GM12891 (cell line): ENCODE measurements at places on chromosomes 5 and 9.
A peak's percentile ranks its signal among the peaks of the same experiment; 100 is the strongest.

- DNase-seq = no peak
Measured at GRCh38 chr5:107652839-107653607, 17.7 kb downstream of the EFNA5 start.

GRCh38 chr5:143231416-143231815 lies 172.1 kb downstream of the NR3C1 start:
- DNase-seq = no peak

GRCh38 chr5:153276151-153276550 lies 214.3 kb upstream of the GRIA1 start:
- DNase-seq = peak; percentile 4

GRCh38 chr5:54695198-54695966 lies 177.8 kb downstream of the SNX18 start:
- no peak for DNase-seq

DNA sequence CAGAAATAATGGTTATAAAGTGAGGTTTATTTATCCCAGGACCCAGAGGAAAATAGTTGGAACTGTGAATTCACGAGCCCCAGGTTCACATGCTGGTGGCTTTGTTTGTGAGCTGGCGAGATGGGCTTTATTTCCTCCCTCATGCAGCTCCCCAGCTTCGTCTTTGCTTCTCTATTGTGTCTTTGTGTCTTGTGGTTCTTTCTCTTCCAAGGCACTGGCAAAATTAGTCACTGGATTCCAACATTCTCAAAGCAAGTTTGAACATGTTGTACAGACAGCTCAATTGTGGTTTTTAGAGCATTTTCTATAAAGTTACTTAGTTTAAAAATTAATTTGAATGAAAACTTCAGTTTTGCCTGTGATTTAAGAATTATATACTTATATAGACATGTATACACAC lies 7.2 kb downstream of the NDUFS6 start:
- DNase-seq = no peak

DNA sequence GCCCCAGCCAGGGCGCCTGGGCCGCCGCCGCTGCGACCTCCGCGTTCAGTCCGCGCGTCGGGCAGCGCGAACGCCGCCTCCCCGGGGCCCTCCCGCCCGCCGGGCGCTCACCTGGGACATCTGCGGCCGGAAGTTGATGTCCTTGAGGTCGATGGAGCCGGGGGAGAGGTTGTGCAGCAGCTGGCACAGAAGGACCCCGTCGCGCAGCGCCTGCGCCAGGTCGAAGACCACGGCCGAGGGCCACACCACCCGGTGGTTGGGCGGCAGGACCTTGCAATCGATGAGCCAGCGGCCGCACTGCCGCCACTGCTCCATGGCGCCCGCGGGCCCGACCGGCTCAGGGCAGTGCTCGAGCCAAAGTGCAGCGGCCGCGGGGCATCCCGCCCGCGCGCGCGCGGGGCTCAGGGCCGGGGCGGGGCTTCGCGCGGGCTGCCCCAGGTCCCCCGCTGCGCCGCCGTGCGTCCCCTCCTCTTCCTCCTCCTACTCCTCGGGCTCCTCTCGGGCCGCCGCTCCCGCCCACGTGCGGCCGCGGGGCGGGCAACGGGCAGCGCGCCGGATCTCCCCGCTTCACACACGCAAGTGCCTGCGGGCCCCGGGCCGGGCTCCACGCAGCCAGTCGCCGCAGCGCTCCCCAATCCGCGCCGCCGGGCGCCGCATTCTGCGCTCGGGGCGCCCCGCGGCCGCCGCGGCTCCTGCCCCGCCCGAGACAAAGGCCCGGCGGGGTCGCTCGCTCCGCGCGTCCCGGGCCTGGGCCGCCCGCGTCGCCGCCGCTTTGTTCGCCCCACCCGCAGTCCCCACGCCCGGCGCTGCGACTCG lies at the start of gene VAV2:
VAV2 (minus strand) TSS at position 361 of the 816 bp plus-strand sequence; CDS start at position 315, 46 bp downstream.
- DNase-seq = no peak

DNA sequence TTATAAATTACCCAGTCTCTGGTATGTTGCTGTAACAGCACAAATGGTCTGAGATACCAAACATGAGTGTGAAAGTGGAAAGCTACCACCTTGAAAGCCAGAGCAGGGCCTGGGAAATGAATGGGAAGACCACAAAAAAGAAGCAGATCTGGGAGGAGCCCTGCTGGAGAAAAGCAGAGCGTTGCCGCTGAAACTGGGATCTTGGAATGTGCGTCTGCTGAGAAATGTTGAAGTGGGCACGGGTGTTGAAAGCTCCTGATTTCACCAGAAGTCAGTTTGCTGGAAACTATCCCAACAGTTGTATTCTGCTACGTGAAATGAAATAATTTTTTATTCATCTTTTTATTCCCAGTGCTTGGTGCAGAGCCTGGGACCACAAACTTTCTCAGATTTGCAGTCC lies 40.0 kb downstream of the NUDT12 start:
- no peak for DNase-seq

GRCh38 chr9:32351845-32352244 lies 32.6 kb upstream of the ACO1 start:
- DNase-seq = no peak

- DNase-seq = no peak
Measured at GRCh38 chr9:112377684-112378327, 2.1 kb upstream of the HSDL2 start.

- no peak for DNase-seq
Measured at GRCh38 chr9:122113574-122113973, 20.5 kb upstream of the TTLL11 start.

- DNase-seq = no peak
Measured at GRCh38 chr9:18985464-18985951, 47.5 kb downstream of the SAXO1 start.

GRCh38 chr5:95942968-95943367 lies 18.7 kb downstream of the ELL2 start:
- DNase-seq = no peak

- DNase-seq = no peak
Measured at GRCh38 chr9:33227741-33228140, 12.2 kb upstream of the SPINK4 start.

DNA sequence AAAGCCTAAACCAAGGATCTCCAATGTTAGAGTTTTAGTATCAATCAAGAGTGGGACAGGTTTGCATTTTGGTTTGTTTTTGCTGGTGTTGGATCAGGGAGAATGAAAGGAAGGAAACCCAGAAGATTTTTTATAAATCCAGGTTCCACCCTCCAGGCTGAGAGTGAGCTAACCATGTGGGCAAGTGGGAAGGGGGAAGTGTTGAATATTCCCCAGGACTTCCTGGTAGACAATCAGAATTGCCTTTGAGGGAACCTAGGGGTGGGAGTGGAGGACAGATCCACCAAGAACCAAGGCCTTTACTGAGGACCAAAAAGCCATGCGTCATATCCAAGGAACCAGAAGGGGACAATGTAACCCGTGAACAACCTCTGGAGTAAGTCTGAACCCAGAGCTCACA lies 33.5 kb upstream of the PIK3R1 start:
- no peak for DNase-seq

- DNase-seq = no peak
Measured at GRCh38 chr9:33942471-33943083, 106.1 kb downstream of the UBAP2 start.

DNA sequence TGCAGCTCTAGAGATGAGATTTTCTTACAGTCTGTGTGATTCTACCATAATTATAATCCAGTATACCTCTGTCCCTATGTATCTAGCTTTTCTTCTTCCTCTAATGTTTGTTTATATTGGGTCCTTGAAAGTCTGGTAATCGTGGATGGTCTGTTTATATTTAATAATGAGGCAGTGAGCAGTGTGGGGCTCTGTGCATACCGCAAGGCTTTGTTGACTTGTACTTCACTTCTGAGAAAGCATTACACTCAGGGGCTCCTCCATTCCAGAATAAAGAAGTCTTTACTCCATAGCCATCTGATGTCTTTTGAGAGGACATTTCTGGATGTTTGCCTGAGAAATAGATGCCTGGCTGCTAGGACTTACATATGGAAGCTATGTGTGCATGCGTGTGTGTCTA lies 4.5 kb upstream of the MPDZ start:
- DNase-seq = no peak

DNA sequence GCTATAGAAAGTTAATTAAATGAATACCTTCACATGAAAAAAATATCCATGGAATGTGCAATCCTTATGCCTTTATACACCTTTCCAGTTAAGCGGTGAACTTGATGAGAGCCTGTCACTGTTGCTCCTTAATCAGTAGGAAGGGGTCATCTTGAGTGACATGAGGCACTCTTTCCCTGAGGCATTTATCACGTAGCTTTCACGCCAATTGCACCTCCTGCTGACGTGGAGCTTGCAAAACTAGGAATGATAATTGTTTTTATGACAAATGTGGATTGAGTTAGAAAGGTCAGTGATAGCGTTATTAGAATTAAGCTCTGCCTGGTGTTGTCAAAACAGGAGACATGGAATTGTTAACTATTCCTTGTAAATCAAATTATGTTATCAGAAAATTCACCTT lies 79.7 kb downstream of the SLF1 start:
- DNase-seq = no peak

GRCh38 chr9:36113999-36114398 lies 22.5 kb upstream of the GLIPR2 start:
- DNase-seq = no peak

GRCh38 chr5:55973296-55973695 lies 21.5 kb downstream of the IL6ST start:
- DNase-seq = no peak

- DNase-seq = no peak
Measured at GRCh38 chr5:181230551-181230950, 7.5 kb downstream of the TRIM41 start.

DNA sequence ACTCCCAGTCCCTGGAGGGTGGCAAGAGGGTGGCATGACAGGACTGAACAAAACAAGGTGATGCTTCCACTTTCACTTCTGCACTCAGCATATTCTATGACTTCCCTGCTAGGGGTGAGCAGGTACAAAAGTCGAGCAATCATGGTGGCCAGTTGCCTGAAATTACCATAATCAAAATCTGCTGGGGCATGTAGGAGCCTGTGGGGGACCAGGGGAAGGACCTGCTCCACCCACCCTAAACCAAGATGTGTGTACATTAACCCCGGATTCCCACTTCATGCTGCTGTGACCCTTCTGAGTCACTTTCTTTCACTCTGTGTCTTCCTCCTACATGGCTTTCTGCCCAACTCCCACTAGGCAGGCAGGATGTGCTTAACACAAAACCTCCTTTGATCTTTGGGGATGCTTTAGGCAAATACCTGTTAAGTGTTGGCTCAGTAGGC lies 73.3 kb upstream of the PHF24 start:
- DNase-seq = no peak

GRCh38 chr9:38318759-38319495 lies 73.6 kb upstream of the ALDH1B1 start:
- no peak for DNase-seq

DNA sequence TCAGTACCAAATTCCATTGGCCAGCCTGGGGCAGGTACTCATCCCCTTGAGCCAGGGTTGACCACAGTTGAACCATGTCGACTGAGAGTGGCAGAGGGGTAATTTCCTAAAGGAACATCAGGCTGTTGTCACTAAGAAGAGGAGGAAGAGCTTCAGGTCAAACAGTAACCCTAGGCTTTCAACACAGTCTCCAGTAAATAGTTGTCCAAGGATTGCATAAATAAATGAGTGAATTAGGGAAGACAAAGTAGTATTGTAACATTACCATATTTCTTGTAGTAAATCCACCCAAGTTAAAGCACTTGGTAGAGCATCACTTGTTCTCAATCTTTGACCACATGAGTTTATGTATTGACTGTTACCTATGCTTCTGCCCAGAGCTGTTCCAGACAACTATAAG lies 7.4 kb downstream of the PSAT1 start:
- no peak for DNase-seq

DNA sequence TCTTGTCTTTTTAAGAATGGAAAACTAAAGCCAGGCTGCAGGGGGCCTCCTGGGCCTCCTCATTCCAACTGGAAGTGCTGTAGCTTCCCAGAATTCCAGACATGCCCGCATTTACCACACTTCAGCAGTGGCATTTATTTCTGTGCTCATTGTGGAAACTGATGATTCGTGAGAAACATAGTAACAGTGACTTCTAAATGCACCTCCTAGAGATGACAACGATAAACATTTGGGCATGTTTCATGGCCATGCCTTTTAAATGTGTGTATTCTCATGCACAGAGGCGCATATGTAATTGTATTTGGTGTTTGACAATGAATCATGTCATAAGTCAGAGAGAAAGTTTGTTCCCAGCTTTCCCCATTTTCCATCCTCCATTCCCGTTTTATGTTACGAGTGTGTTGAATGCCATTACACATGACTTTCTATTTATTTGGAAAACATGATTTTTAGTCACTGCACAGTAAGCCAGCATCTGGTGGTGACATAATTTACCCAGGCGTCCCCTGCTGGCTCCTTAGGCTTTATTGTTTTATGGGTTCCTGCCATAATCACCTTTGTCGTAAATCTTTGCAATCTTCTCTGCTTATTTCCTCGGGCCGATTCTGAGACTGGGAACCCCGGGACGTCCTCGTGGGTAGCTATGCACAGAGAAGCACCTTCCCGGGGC lies 68.8 kb upstream of the FCN2 start:
- DNase-seq = no peak
